Activated CD4-positive, alpha-beta T cell treated with anti-CD3 and anti-CD28 coated beads, Interleukin-2, amount 50 U/mL, for 16 hours (primary cell): ENCODE measurements at places on chromosomes 12 and 14.

- no peak for DNase-seq
Observed at GRCh38 chr14:52150162-52150561, 81.3 kb upstream of the NID2 start.

DNA sequence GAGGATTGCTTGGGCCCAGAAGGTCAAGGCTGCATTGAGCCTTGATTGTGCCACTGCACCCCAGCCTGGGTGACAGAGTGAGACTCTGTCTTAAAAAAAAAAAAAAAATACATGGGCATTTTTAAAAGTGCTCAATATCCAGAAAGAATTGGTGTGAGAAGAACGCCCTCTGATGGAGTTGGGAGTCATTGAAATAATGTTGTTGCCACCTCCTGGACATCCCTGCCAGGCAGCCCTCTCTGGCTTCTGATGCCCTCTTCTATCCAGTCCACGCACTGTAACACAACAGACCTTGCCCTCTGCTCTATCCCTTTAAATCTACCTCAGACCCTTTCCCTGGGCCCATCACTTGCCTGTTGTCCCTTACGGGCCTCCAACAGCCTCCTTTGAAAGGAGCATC, 4.9 kb downstream of the PTGDR start:
- DNase-seq, result peak; percentile 36

DNA sequence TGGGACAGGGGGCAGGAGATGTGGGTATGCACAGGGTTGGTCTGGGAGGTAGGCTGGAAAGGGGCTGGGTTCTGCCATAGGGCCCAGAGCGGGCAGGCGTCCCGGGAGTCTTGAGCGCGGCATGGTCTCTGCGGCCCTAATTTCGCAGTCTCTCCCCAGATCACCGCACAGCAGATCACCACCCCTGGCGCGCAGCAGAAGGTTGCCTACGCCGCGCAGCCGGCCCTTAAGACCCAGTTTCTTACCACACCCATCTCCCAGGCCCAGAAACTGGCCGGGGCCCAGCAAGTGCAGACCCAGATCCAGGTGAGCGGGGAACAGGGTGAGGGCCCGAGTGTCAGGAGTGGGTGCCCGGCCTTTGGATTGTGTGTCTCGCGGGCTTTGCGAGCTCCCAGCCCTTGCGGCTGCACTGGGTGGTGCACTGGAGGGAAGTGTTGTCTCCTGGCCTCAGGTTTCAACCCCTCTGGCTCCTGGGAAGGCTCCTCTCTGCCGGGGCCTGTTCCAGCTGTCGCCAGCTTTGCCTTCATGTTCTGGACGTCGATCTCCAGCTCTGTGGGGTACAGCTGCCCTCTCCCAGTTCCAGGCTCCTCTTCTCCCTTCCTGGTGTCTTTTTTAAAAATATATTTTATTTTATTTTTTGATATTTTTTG, 74.7 kb downstream of the DDX51 start:
- no peak for DNase-seq

GRCh38 chr12:6180268-6181051, 19.7 kb upstream of the CD9 start:
- no peak for DNase-seq

DNA sequence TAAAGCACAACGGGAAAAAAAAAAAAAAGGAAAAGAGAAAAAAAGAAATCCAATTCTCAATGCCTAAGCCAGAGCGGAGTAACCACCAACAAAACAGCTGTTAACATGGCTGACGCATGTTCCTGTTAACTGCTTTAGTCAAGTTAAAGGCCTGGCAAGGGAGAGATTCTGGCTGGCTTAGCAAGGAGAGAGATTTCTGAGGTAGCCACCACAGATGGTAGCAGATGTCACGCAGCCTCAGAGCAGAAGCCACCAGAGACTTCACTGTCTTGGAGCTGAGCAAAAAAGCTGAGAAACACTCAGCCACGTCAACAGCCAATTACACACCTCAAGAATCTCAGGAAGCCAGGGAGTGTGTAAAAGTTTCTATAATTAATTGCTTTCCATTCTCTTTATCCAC, 87.1 kb downstream of the TMCC3 start:
- DNase-seq, result no peak

- DNase-seq, result no peak
Observed at GRCh38 chr14:44609201-44609600, 102.1 kb upstream of the FSCB start.

DNA sequence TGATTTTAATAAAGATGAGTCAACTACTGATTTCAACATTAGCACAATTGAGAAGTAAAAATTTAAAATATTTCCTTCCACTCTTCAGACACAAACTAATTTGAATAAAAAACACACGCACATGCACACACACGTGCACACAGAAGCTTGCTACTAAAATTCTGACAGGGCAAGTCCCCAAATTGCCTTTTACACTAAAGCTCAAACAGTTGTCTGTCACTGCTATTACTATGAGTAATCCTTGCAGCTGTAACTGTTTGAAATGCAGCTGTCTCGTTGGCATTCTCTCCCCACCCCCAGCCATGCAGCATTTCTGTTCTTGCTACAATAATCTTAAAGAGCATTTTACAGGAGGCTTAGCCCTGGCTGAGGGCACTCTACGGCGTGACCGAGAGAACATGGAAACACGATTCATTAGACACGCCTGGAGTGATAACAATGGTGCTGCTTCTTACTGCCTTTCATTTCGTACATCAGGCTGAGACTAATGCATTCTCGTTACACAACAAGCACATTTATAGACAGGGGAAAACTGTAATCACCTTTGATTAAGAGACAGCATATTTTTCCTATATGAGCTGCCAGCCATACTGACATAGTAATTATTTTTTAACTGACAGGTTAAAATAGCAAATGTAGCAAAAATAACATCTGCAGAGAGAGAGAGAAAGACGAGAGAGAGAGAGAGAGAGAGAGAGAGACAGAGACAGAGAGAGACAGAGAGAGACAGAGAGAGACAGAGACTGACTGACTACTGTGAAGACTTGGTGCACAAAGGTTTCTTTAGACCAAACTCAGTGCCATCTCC, 153.8 kb downstream of the MED13L start:
- peak; percentile 72 for DNase-seq

DNA sequence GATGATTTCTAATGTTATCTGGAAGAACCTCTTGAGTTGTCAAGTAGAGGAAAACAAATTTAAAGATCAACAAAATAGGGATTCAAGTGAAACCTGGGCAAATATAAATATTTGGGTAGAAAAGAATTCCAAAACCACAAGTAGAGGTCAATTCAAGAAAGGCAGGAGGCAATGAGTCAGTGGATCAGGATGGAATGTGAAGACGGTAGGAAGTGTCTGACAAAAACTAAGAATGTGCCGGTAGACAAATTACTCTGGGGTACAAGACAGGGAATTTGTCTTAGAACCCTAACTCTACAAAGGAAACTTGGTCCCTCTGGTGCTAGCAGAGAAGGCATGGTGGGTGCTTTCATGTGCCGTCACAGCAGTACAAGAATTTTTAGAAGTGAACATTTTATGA, 13.6 kb downstream of the ABCD2 start:
- DNase-seq, result no peak

DNA sequence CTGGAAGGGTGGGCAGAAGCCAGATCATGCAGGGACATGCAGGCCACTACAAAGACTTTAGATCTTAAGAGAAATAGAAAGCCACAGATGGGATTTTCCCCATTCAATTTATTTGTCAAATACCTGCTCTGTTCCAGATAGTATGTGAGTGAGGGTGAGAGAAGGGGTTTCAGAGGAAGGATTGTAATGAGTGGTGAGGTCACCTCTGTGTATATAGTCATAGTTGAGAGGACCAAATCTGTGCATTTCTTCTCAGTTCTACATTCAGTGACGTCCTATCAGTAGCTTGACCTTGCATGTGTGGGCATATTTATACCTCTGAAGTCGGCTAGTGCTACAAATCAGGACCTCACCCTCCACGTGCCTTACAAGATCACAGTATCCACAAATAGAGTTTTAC, 31.2 kb upstream of the RBM19 start:
- DNase-seq, result no peak

DNA sequence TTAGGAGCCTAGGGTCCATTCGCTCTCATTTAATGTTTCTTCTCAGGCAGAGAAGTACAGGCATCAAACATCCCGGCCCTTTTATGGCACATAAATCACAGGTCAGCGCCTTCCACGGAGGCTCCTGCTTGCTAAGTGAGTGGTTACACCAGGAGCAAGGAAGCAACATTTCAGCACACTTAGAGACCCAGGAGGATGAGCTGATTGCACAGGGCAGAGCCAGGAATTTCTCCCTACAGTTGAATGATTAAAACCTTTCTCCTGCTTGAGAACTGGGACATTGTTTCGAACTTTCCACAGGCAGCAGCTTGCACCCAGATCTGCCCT, 233.4 kb downstream of the SPTSSA start:
- DNase-seq, result no peak

DNA sequence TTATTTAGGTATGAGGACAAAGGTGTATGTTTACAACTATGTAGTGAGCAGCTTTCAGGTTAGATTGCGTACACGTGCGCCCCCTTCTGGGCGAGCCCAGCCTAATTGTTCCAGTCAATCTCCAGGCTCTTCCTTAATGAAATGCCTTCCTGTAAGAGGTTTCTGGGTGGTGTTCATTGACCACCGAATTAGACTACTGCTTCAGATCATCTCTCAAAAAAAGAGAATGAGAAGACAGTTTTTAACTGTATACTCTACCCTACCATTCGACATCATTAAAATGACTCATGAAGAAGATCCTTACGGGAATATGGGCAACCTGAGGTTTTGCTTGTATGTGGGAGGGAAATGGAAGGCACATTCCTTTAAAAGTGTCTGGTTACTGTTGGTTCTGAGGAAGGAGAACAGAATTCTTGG, 2.1 kb downstream of the LUM start:
- peak; percentile 59 for DNase-seq

GRCh38 chr14:89469210-89470198, 52.5 kb upstream of the FOXN3 start:
- DNase-seq, result no peak

GRCh38 chr12:29253906-29254625, 105.0 kb downstream of the FAR2 start:
- no peak for DNase-seq

GRCh38 chr14:68851078-68851477, 58.2 kb upstream of the ZFP36L1 start:
- no peak for DNase-seq

GRCh38 chr12:68336889-68337303, 4.7 kb upstream of the MDM1 start:
- DNase-seq, result no peak

GRCh38 chr14:58739674-58740073, 101.9 kb downstream of the DACT1 start:
- no peak for DNase-seq

DNA sequence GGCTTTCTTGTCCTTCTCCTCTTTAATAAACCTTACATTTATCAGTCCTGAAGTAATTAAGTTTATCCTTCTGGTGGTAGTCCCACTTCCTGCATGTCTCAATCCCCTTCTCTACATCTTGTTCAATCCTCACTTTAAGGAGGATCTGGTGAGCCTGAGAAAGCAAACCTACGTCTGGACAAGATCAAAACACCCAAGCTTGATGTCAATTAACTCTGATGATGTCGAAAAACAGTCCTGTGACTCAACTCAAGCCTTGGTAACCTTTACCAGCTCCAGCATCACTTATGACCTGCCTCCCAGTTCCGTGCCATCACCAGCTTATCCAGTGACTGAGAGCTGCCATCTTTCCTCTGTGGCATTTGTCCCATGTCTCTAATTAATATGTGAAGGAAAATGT, 79.3 kb downstream of the ZFC3H1 start:
- no peak for DNase-seq

DNA sequence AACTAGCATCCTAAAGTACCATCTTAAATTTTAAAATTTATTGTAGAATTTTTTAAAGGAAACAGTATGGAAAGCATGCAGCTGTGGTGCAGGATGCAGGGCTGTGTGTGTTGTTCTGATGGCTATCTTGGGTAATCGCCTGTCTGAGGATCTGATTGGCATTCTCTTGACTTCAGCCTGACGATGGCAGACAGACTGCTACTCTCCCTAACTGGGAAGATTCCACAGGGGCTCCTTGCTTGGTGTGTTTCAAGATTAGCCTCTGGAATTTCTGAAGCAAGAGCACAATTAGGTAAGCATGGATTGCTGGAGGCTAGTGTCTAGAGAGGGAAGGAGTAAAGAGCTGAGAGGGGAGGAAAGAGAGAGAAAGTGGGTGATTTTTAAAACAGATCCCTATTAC, 696.8 kb upstream of the LRFN5 start:
- DNase-seq, result no peak

DNA sequence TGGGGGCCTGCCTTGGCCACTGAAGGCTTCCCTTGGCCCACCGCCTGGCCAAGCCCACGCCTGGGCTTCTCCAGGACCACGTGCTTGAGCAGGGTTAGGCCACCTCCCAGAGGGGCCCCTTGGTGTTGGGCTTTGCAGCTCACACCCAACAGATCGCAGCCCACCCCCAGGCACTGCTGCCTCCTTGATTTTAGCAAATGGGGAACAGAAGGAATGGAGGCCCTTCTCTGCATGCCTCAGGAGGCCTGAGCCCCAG, 23.3 kb downstream of the RAB35 start:
- no peak for DNase-seq

- no peak for DNase-seq
Observed at GRCh38 chr14:54332490-54332889, 64.3 kb upstream of the CDKN3 start.

DNA sequence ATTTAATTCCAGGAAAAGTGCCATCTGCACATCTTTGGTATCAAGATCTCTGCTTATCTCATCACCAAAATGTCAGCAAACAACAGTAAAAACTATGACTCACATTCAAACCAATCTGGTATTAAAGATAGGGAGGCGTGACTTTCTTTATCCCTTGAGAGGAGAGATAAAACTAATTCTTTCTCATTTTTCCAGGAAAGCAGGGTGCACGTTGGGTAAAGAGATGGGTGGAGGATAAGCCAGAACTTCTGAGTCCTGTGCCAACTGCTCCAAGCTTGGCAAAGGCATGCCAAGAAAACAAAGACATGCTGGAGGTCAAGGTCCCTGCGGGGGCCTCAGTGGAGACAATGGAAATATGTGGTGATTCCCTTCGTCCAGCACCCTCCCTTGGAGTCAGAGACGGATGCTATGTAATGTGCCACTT, 225.8 kb upstream of the PLXNC1 start:
- DNase-seq, result no peak

- DNase-seq, result no peak
Observed at GRCh38 chr12:14567351-14568162, at the start of gene PLBD1. PLBD1 (minus strand) TSS chr12:14567883; CDS start chr12:14567696, 187 bp downstream.

DNA sequence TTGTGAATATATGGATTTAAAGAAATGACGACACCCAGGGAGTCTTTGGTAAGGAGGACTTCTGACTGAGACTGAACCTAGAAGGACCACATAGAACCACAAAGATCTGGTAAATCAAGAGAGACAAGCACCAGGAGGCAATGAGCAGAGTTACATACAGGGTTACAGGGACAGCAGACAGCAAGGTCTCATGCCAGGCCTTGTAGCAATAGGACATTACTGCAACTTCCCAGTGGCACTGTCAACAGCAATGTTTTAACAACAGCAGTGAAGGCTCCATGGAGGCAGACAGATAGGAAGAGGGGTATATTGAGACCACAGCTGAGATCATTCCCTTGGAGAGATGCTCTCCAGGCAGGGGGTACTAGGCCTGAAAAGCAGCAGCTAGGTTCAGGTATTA, 18.5 kb downstream of the CPNE8 start:
- DNase-seq, result no peak

GRCh38 chr12:122858171-122858570, 22.9 kb downstream of the HIP1R start:
- DNase-seq, result no peak
